Parietal lobe (tissue), 2 donors: ENCODE measurements at places on chromosomes 2 and 18. TPM values are rescaled to one million over a fixed set of nuclear protein-coding genes. Genes with fewer than 3 reads are reported as not detected.

The MDH1B gene
- total RNA-seq = 4.7 TPM

The GALR1 gene
- total RNA-seq = 0.31 TPM

The RHBDD1 gene
- 20.7 TPM for total RNA-seq

The VWA3B gene
- total RNA-seq = 1.3 TPM

The MAP4K3 gene
- 169 TPM for total RNA-seq

The SPATA3 gene
- total RNA-seq = not detected

The HYCC2 gene
- total RNA-seq = 68.5 TPM

The FOXI3 gene
- total RNA-seq = 0.63 TPM

The CTAGE1 gene
- total RNA-seq = not detected

The UCN gene
- total RNA-seq = not detected

The DNAJC5G gene
- not detected for total RNA-seq

The PER2 gene
- 10.0 TPM for total RNA-seq

The NIF3L1 gene
- total RNA-seq = 34.4 TPM

The PKDCC gene
- 30.0 TPM for total RNA-seq

The LIMS3 gene
- 2.5 TPM for total RNA-seq

The CPO gene
- total RNA-seq = not detected

The GTF2A1L gene
- 1.6 TPM for total RNA-seq

The IL36B gene
- total RNA-seq = not detected

The IL1RL2 gene
- 0.63 TPM for total RNA-seq

The MRO gene
- total RNA-seq = 0.31 TPM

The MYO5B gene
- total RNA-seq = 39.4 TPM

The TCF23 gene
- not detected for total RNA-seq

The HMSD gene
- total RNA-seq = 3.4 TPM

The AAMP gene
- 82.0 TPM for total RNA-seq

The CENPA gene
- total RNA-seq = 1.3 TPM

The DAW1 gene
- 2.5 TPM for total RNA-seq

The NOP58 gene
- 95.2 TPM for total RNA-seq

The RRM2 gene
- total RNA-seq = 11.3 TPM

The HNRNPA3 gene
- total RNA-seq = 120 TPM

The C18orf32 gene
- 41.6 TPM for total RNA-seq

The TTN gene
- 6.3 TPM for total RNA-seq

The NTSR2 gene
- total RNA-seq = not detected

The SOCS6 gene
- total RNA-seq = 36.9 TPM

The CACNB4 gene
- 132 TPM for total RNA-seq

The DTNA gene
- 69.2 TPM for total RNA-seq

The RBM44 gene
- 4.1 TPM for total RNA-seq

The EML6 gene
- 23.8 TPM for total RNA-seq

The MC2R gene
- total RNA-seq = not detected

The KCNG3 gene
- 0.31 TPM for total RNA-seq

The STPG4 gene
- 1.9 TPM for total RNA-seq

The MERTK gene
- total RNA-seq = 5.9 TPM

The NAGK gene
- 64.5 TPM for total RNA-seq

The DSC2 gene
- 4.1 TPM for total RNA-seq

The MRPS5 gene
- total RNA-seq = 71.4 TPM

The LDLRAD4 gene
- 299 TPM for total RNA-seq

The MATN3 gene
- 1.3 TPM for total RNA-seq

The IL1R1 gene
- 0.31 TPM for total RNA-seq
